ENCODE measurements at places on chromosomes 12 and 14. TPM values are rescaled to one million over a fixed set of nuclear protein-coding genes. Genes with fewer than 3 reads are reported as not detected.

- DNase-seq = no peak
Measured at GRCh38 chr14:68819260-68819691, 26.4 kb upstream of the ZFP36L1 start.

DNA sequence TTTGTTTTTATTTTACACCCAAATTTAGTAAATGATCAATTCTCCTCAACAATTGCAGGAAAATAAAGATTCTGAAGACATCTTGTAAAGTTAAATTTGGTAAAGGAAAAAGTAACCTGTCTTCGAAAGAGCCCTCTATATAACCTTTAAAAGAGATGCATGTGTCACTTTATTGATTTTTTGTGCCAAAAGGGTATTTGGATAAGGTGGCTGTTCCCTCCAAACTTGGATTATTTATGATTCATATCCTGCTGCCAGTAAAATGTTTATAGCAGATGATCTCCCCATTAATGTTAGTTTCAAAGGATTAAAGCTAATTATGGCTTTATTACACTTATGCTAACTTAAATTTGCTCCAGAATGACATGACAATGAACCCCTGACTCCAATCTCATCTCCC lies 98.8 kb downstream of the DUSP6 start:
- DNase-seq = no peak

- no peak for DNase-seq
Measured at GRCh38 chr14:98579140-98579539, 692.9 kb downstream of the BCL11B start.

GRCh38 chr14:102610968-102611811 lies 18.7 kb downstream of the RCOR1 start:
- DNase-seq = no peak

DNA sequence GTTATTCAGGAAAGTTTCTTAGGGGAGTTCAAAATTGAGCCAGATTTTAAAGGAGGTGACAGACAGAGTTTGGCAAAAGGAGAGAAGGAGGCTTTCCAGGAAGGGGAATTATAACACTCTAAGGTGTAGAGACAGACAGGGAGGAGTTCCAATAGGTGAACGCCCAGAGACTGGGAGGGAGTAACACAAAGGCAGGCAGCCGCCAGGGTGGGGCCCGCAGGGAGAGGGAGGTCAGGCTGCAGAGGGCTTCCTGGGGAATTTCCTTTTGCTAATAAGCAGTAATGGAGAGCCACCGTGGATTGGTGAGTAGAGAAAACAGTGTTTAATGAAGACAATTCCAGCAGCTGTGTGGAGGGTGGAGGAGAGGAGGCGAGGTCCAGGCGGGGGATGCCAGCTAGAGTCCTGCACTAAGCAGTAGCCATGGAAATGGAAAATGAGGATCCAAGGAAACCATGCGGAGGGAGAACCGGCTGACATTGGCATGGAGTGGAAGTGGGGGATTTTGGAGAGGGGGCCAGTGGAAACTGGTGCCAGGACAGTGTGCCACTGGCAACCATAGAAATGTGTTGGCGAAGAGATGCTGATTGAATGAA lies 22.2 kb downstream of the GRIN2B start:
- no peak for DNase-seq

DNA sequence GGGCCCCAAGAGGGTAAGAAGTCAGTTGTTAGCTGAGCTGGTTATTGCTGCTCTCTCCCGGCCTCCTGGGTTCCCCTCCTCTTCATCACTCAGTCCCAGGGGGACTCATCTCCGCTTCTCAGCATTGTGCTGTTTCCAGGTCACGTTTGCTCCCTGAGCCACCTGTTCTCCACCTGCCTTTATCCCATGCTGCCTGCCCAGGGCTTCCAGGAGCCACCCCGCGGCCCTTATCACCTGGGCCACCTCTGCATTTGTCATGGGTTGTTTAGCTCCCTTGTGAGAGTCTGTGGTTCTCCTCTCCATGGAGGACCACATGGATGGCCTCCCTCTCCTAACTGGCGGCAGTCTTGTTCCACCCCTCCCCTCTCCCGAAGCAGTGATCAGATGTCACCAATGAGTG lies 36.0 kb downstream of the SYNDIG1L start:
- peak; percentile 55 for DNase-seq

GRCh38 chr12:67780580-67781084 lies 132.1 kb downstream of the DYRK2 start:
- DNase-seq = no peak

GRCh38 chr12:19239616-19240234 lies 110.2 kb downstream of the PLEKHA5 start:
- no peak for DNase-seq

GRCh38 chr14:98345161-98345560 lies 926.8 kb downstream of the BCL11B start:
- no peak for DNase-seq

- no peak for DNase-seq
Measured at GRCh38 chr12:2003676-2004112, 563 bp downstream of the DCP1B start.

GRCh38 chr14:30903285-30904124 lies 29.1 kb downstream of the COCH start:
- no peak for DNase-seq

- DNase-seq = no peak
Measured at GRCh38 chr12:14279845-14280244, 85.6 kb upstream of the ATF7IP start.

- DNase-seq = no peak
Measured at GRCh38 chr14:24665440-24665991, 31.5 kb upstream of the GZMB start.

- DNase-seq = peak; percentile 90
Measured at GRCh38 chr14:68476212-68477109, 316.4 kb downstream of the ZFP36L1 start.

DNA sequence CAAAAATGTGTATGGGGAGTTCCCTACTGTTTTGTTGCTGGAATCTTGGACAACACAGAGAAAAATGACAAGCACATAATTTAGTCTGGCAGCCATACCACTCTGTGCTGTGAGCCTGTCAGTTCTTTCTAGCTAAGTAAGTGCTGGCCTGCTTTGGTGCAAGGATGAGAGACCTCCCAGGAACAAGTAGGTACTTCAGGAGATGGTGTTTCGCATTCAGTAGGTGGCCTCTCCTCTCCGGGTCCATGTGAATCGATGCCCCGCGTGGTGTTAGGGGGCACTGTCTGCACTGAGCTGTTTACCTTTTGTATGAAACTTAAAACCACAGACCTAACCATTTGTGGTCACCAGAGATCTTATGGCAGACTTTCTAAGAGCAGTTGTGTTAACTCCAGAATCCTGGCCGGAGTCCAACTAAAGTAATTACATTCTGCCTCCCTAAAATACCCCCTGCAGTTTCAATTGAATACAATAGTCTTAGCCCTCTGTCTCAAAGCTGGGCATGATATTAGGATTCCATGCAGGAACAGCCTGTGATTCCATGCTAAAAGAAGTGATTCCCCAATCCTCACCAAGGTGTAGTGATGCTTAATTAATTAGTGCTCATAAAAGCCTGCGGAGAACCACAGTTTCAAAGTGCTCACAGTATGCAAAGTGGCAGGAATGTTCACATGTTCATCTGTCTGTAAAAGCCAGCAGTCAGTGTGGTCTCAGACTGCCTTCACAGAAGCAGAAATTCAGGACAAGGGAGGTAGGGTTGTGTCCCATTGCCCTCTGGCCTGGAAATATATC lies 64.2 kb downstream of the LLPH start:
- no peak for DNase-seq

DNA sequence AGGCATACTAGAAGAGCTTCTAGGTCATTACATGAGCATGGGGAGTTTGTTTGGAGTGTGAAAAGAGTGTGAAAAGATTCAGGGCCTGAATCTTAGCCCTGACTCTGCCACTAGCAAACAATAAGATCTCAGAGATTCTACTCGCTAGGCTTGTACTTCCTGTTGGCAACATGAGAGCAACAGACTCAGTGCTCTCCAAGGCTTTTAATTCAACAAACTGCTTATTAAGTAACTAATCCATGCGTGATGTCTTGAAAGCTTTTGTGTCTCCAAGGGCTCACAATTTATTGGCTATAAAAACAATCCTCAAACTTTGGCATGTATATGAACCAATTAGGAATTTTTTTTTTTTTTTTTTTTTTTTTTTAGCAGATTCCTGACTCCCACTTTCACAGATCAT lies 105.1 kb downstream of the STXBP6 start:
- no peak for DNase-seq

DNA sequence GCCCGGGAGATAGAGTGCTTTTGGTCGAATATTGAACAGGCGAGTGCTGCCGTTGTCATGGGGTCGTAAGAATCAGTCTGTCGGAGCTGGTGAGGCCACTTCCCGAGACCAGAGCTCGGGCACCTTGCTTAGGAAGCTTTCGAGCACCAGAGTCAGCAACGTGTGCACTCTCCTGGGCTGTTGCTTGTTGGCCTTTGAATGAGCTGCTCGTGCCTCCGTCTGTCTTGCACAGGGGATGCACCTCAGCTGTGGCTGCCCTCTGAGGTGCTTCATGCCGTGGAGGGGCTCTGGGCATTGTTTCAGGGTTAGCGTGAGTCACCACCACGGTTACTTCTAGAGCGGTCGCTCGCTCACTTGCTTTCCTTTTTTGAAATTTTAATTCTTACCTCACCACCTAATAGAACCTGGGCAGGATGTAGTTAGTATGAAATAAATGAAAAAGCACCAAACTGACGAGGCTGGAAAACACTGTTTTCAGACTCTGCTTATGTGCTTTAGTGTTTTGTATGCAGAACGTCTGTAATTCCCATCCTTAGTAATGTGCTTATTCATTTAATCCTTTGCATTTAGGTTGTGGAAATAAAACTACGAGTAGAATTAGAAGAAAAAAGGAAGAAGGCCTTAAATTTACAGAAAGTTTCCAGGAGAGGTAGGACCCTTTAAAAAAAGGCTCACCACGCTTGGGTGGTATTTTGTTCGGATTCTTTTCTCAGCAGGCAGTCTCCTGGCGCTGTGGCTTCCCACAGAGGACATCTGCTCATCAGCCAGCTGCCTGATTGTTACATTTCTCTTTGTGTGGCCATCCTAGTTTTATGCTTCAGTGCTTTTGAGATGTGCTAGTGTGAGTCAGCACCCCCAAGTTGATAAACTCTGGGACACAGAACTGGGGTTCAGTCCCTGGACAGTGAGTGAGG lies 40.6 kb downstream of the EP400 start:
- DNase-seq = no peak

DNA sequence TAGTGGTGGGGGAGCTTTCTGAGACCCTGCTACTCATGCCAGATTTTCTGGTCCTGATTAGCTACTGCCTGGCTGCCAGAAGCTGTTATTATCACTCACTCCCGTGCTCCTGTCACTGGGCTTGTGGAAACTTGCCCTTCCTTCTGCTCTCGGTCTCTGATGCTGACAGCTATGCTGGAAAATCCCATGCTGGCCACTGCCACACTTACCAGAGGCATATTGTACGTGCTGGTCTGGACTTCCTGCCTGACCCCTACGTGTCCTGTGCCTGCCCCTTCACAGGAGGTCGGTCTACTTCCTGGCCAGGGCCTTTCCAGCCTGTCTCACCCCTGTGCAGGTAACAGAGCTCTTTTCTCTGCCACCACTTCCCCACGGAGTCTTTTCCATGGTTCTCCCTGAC lies 149.4 kb upstream of the PLEKHG7 start:
- peak; percentile 73 for DNase-seq

DNA sequence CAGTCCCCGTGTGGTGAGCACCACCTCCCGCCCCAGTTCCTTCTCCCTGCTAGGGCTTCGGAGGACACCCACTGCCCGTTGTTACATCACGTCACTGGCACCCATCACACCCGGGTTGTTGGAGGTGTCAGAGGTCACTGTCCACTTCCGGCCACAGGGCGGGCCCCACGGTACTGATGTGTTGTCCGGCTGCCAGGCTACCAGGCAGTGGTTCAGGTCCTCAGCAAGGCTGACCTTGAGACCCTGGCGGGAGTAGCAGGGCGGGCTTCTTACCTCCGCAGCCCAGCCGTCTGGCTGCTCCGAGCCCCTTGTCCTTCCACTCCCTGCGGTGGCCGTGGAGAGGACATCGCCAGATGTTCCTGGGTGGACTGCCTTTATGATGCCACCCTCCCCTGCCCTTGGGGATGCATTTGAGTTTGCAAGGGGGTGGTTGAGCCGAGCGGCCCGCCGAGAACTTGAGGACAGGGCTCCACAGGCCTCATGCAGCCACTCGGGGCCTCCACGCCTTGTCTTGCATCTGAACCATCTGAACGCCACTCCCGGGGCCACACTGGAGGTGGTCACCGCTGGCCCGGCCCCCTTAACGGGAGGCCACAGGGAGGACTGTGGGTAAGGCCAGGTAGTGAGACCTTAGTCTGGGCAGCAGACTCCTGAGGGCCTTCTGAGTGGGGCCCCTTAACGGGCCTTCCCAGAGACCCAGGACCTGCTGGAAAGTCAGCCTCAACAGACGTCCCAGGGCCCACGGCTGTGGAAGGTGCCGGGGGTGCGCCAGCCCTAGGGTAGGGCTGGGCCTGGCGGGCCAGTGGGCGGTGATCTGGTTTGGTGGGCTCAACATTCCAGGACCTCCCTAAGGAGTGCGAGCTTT lies 27.1 kb upstream of the PLD4 start:
- peak; percentile 80 for DNase-seq

GRCh38 chr12:112936927-112937326 lies 1.3 kb upstream of the OAS3 start:
- DNase-seq = no peak

DNA sequence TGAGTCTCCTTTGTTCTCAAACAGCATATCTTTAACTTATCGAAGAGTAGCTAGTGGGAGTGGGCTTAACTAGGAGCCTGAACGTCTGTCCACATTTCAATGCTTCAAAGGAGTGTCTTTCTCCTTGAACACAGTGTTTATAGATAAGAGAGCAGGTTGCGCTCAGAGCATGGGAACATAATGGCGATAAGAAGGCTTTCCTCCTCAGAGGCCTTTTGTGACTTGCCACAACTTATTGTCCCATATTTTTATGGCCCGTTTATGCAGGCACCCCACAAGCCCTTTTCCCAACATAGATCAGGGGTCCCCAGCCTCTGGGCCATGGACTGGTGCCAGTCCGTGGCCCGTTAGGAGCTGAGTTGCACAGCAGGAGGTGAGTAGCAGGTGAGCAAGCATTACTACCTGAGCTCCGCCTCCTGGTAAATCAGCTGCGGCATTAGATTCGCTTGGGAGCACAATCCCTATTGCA lies 2.6 kb upstream of the DDX47 start:
- DNase-seq = no peak

DNA sequence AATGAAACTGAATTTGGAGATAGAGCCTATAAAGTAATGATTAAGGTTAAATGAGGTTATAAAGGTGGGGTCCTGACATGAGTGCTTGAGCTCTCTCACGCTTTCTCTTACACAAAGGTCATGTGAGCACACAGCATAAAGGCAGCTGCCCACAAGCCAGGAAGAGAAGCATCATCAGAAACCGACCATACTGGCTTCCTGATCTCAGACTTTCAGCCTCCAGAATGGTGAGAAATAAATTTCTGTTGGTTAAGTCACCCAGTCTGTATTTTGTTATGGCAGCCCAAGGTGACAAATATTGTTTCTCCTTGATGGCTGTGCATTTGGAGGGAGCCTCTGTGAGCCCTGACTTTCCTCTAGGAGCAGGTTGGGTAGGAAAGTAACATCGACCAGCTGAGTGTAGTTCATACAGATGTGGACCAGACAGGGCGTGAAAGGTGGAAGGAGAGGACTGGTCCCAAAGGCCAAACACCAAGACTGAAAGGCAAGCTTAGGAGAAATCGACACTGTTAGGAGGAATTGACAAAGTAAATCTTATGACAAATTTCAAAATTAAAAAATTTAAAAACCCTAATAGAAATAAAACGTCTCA lies 97.6 kb upstream of the SLC38A2 start:
- no peak for DNase-seq

LRRK2 gene
- 24.4 TPM for total RNA-seq

ARHGAP9 gene
- total RNA-seq = 20.7 TPM

ACTR6 gene
- 32.8 TPM for total RNA-seq

CCDC196 gene
- not detected for total RNA-seq

PTPRO gene
- total RNA-seq = 4.6 TPM

NOS1 gene
- 0.60 TPM for total RNA-seq

LRCOL1 gene
- total RNA-seq = 0.65 TPM

RXYLT1 gene
- total RNA-seq = 14.0 TPM

WASHC3 gene
- total RNA-seq = 50.0 TPM

Data from posterior vena cava (tissue), 2 donors.